Muscle of leg (tissue), 16 donors: ENCODE measurements at places on chromosomes 12 and 14. TPM values are rescaled to one million over a fixed set of nuclear protein-coding genes. Genes with fewer than 3 reads are reported as not detected.

Gene ADAMTS20
- total RNA-seq, result 0.09 TPM

GRCh38 chr14:24673059-24673458, 39.1 kb upstream of the GZMB start:
- DNase-seq, result peak; percentile 36

- no peak for DNase-seq
Observed at GRCh38 chr14:91636604-91637003, 95.3 kb downstream of the CATSPERB start.

Gene DERA
- total RNA-seq, result 34.0 TPM
